Gastrocnemius medialis (tissue), 4 donors: ENCODE measurements at places on chromosomes 1 and 21. TPM values are rescaled to one million over a fixed set of nuclear protein-coding genes. Genes with fewer than 3 reads are reported as not detected.

GRCh38 chr1:234486858-234487840 lies 8.2 kb upstream of the TARBP1 start:
- no peak for DNase-seq

The PDPN gene
- total RNA-seq = 9.8 TPM

The SASS6 gene
- total RNA-seq = 1.1 TPM

The TNFRSF25 gene
- 4.2 TPM for total RNA-seq

DNA sequence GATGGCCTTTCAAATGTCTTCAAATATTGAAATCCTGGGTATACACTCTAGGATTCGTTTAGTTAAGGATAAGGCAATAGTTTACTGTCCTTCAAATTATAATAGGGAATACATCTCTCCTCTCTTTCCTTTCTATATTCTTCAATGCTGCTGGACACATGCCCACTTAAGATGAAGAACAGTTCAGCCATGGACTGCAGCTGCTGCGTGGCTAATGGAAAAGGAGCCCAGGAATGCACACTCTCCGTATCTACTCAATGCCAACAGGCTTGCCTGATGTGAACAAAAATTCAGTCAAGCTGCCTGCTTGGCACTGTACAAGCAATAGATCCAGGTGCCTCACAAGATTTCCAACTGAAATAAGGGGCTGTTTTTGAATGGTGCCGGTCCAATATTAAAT lies 321.2 kb upstream of the LYPLAL1 start:
- no peak for DNase-seq

GRCh38 chr1:5724847-5725246 lies 267.4 kb downstream of the NPHP4 start:
- DNase-seq = no peak

GRCh38 chr1:198212675-198213074 lies 55.9 kb downstream of the NEK7 start:
- no peak for DNase-seq

GRCh38 chr1:172345077-172345476 lies 75.4 kb upstream of the C1orf105 start:
- DNase-seq = no peak

GRCh38 chr1:196309386-196309785 lies 298.9 kb downstream of the KCNT2 start:
- no peak for DNase-seq

DNA sequence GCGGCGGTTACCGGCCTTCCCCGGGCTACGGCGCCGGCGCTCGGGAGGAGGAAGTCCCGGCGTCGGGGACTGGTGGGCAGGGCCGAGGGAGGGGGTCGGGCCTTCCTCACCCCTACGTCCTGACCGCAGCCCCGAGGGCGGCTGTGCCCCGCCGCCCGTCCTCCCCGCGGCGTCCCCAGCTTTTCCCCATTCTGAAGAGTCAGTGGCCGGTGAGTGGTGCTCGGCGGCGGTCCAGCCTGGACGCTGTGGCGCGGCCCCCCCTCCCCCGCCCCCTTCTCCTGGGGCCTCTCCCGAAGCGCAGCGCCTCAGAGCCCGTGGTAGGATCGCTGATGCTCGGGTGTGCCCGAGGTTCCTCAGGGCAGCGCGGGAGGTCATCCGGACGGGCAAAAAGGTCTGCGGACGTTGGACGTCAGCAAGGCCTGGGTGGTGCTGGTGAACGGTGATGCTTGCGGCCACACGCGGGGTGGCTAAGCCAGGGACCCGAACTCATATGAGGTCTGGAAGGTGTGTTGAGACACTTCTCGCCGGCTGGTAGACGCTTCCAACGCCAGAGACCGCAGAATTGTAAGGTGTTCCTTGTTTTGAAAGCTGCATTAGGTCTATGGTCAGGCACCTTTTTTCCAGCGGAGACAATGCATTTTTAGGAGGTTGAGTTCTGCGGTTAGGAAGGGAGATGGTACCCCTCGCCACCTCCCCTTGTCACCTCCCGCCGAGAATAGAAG lies 725 bp downstream of the SLC25A33 start:
- DNase-seq = peak; percentile 62

DNA sequence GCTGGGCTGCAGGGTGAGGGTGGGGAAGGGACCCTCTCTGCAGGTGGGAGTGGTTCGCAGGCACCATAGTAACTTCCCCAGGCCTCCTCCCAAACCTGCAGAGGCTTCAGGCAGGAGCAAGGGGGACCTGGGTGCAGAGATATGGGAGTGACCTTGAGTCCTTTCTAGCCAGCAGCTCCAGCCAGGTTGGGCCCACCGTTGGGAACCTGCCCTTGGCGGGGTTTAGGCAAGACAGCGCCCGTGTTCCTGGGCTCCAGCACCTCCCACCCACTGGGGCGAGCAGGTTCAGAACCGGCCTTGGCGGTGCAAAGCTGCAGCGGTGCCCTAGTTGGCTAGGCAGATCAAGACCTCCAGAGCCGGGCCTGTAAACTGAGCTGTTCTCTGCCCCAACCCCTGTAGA lies 2.2 kb upstream of the PRDM16 start:
- DNase-seq = no peak

GRCh38 chr1:39110325-39110851 lies 84.2 kb downstream of the NDUFS5 start:
- DNase-seq = no peak
